ENCODE measurements at places on chromosomes 7 and 10. TPM values are rescaled to one million over a fixed set of nuclear protein-coding genes. Genes with fewer than 3 reads are reported as not detected.

Gene CRPPA
- 16.7 TPM for total RNA-seq

Gene CYP3A7
- 0.52 TPM for total RNA-seq

Gene COL28A1
- total RNA-seq = 2.1 TPM

Gene OGDHL
- 0.52 TPM for total RNA-seq

Gene GPR15LG
- not detected for total RNA-seq

Gene POU6F2
- not detected for total RNA-seq
